NCI-H345 (cell line): ENCODE measurements at places on chromosomes 7 and 10.
A peak's percentile ranks its signal among the peaks of the same experiment; 100 is the strongest.

DNA sequence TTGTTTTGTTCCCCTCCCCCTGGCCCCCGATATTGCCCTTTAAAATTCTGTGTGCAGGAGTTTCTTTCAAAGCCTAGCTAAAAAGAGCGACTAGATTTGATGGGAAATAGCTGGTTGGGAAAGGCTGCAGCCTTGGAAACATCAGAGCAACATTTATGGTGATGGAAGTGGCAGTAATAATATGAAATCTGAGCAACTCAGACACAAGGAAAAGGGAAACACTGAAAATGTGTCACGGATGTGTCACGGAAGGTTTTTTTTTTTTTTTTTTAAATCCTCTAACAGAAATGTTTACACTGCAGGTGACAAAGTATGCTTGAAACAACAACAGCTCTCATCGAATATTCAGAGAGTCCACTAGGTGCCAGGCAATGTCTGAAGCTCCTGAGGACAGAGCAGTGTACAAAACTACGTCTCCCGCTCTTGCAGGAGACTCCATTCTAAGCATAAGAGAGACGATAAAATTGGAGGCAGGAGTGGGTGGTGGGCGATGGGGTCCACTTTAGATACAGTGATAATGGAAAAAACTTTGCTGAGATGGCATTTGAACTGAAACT is 143.0 kb downstream of the RSU1 start:
- DNase-seq: peak; percentile 66

DNA sequence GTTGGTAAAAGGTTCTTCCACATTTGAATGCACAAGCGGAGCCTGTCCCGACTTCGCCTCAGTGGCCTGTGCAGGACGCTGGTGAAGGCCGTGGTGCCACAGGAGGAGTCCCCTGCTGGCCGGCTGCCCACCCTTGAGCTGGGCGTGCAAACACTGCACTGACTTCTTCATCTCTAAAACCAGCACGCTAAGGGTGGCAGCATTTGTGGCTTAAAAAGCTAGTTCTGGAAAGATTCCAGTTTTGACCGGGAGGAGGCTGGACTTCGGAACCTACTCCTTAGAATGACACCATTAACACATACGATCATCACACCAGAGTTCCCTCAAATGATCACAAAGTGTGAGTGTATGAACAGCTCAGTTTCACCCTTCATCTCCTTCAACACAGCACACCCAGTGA is 102.4 kb downstream of the SMURF1 start:
- DNase-seq: no peak

GRCh38 chr7:136400877-136401276 is 423.7 kb upstream of the MTPN start:
- DNase-seq: no peak

DNA sequence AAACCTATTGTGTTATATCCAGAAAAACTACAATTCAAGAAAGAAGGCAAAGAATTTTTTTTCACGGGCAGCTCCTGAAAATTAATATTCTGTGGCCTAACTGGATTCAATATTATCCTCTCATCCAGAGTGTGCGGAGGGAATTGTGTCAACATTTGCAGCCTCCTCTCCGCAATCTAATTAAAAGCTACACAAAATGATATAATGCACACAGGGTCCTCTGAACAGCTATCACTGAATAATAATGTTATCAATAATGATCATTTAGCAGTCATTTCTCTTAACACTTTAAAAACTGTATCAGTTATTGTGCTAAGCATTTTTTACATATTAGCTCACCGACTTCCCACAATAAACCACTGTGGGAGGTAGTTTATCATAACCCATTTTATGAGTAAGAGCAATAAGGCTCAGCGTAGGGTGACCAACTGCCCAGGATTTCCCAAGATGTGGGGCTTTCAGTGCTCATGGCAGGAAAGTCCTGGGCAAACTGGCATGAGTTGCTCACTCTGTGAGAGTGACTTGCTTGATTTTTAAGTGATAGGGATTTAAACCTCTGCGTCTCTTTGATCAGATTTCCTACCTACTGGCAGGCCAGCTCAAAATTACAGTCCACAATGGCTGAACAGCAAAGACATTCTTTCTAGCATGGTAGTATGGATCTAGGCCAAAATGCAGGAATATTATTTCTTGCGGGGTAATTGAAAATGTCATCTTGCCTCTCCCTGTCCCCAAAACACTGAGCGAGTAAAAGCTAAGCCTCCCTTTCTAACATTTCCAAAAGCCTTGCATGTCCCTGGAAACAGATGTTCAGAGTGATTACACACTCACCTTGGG is 65.7 kb downstream of the AOAH start:
- no peak for DNase-seq

DNA sequence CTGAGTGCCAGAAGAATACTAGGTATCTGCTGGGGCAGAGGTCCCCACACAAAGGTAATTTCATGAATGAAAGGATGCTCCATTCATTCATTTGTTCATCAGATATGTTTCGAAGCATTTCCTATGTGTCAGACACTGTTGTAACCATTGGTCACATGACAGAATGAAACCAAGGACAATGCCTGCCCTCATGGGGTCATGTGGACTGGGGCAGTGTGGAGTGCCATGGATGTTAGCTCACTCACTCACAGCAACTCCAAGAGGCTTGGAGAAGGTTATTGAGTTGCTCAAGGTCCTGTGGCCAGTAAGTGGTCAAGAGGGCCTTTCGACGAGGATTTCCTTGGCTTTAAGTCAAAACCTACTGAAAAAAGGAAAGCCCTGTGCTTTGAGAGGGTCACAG is 223.5 kb downstream of the ARHGAP12 start:
- DNase-seq: no peak

DNA sequence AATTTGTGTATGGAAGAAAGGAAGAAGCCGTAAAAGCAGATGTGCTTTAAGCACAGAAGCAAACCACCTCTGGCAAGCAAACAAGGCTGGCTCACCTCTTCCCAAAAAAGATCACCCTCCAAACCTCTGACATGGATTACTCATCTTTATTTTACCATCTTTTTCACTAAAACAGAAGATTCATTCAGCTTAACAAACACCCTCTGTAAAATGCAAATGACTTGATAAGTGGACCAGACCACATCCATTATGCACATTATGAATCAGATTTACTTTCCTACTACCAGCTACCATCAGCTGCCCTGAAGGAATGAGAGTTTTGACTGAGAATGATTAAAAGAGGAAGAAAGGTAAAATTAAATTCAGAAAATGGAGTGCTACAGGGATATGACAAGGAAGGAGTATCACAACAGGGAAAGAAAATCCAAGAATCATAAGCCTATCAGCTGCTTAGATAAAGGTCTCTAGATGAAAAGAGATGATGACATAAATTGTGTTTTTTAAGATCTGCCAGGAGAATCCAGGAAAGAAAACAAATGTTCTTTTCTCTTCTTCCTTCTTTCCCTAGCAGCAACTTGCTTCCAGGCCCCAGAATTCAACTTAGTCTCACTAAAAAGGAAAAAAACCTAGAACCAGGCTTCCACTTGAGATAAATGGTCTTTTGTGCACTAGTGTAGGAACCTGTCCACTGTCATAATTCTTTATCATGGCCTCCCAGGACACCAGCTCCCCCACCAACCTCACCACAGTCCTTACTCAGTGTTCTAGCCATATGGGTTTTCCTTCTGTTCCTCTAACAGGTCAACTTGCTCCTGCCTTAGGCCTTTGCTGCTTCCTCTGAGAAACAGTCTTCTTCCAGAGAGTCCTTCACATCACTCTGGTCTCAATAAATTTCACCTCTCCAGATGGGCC is 47.4 kb downstream of the JAZF1 start:
- DNase-seq: no peak

DNA sequence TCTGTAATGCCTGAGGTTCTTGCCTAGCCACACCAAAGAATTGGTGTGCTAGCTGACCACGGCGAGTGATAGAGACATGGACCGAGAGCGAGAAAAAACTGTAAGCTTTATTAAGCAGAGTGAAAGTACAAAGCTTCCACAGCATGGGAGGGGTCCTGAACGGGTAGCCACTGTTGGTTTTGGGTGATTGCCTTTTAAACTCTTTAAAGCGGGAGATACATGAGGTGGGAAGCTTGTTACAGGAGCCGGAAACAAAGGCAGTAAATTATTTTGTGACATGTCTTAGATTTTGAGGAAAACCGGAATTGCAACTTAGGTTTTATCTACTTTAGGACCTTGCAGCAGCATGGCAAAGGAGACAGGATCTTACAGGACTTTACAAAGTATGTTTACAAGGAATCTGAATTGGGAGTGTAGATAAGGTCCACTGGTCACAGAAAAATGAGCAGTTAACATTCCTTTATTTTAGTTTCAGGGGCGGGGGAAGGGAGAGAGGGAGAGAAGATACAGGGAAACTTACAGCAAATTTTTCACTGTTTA is 252.7 kb upstream of the MBL2 start:
- DNase-seq: no peak

- DNase-seq: peak; percentile 36
These were observed 34.3 kb upstream of the PTF1A start for GRCh38 chr10:23157691-23158369.

DNA sequence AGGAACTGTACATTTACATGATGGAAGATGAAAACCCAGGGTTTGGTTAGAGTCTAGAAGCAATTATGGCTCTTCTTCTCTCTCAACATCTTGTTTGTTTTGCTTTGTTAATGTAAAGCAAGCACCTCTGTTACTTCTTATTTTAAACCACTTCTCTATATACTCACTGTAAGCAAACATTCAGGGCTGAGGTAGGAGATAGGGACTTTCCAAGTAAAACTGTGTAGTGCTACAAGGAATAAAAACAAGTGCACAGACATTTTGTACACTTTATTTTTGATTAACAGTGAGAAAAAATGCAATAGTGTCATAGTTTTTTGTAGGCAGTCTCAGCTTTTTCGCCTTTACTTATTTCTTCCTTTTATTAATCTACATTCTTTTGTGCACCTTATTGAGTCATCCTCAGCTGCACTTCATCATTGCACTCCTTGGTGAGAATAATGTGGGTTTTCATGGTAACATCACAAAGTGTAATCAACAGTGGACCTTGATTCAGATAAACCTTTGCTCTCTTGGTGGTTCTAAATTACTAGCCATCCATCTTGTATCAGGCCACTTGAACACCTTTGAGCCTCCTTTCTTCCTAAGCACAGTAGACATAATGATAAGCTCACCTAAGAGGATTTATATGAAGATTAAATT is 52.9 kb downstream of the ELMO1 start:
- no peak for DNase-seq

- DNase-seq: no peak
These were observed 42.0 kb downstream of the PRPS1L1 start for GRCh38 chr7:17985473-17986239.

DNA sequence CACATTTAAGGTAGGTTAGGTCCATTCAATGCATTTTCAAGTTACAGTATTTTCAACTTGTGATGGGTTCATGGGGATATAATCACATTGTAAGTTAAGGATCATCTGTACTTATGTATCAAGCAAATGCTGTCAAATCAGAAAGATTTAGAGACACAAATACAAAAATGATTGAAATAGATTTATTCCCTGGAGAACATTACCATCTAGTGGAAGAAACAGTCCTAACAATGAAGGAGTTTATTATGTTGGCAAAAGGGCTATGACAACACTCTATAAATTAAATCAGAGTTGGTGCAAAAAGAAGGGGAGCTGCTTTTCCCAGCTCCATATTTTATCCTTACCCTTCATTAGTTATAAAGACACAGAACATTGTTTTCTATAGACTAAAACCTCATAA is 69.0 kb downstream of the PRSS58 start:
- DNase-seq: peak; percentile 15

- no peak for DNase-seq
These were observed 20.6 kb downstream of the AZGP1 start for GRCh38 chr7:99955247-99955646.

DNA sequence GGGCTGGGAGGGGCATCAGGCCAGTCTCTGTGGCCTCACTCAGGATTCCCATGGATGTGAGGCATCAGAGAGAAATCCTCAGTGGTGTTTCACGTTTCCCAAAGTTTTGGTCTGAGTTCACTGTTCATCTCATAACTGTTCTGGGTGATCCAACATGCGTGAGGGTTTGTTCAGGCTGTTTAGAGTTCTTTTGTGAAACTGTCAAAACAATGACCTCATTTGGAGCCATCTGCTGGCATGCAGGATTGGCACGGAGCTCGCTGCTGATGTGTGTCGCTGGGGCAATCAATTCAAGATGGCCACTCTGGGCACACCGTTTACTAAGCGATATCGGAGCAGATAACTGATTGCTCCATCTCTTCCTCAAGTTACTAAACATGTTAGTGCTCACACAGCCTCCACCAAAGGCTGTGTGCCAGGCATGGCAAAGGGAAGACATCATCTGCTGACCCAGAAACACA is 365.6 kb downstream of the WDR11 start:
- no peak for DNase-seq

GRCh38 chr7:136359333-136359903 is 382.3 kb upstream of the MTPN start:
- no peak for DNase-seq

DNA sequence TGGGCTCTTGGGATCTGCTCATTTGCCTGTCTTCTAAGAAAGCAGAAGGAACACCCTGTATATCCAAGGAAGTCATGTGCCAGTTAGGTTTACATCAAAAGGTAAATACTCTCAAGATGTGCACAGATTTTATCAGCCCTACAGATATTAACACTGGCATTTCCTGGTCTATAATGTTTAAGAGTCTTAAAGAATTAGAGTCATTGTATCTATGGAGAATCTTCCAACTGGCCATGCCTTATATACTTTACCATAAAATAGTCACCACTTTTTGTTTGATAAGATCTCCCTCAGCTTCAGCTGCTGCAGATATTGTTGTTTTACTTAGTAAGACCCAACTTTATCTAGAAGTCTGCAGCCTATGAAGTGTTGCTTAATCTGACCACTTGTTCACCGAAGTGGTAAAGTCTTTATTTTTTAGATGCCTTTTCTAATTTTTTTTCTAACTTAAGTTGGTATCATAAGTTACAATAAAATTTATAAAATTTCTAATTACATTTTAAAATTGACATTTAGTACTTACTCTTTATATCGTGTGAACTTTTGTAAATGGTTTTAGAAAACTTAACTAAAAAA is 58.5 kb downstream of the CPED1 start:
- DNase-seq: no peak

DNA sequence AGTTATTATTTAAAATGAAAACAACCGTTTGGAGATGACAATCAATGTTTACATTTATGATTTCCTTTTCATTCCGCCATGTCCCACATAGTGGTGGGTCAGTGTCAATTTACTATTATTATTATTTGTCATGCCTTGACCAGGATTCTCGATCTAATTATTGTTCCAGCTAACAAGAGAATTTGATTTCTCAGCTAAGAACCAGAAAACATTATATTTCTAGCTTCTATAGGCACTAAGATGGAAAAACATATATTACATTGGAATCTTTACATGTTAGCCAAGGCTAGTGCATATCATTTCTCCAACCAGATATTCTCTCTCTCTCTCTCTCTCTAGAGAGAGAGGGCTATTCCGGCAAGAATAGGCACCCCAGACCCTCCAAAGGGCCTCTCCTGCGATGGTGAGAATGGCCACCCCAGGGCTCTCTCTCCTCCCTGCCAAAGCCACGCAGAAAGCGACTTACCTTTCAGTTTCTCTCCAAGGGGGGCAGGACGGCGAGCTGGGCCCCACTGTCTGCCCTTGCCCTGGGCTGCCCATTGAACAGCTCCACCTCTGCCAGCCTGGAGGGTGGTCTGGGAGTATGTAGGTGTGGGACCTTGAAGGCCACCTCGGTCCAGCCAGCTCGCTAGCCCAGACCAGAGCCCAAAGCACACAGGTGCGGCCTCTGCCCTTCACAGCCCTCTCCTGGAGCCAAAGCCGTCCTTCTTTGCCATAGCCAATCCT is 2.4 kb downstream of the HOXA3 start:
- peak; percentile 52 for DNase-seq

GRCh38 chr7:148535217-148535616 is 55.3 kb upstream of the C7orf33 start:
- DNase-seq: no peak
